Hematopoietic multipotent progenitor cell (in vitro differentiated cells): ENCODE measurements at places on chromosomes 4 and X.

- no peak for DNase-seq
These were observed 6.2 kb downstream of the PLAC8 start for GRCh38 chr4:83108101-83108861.

DNA sequence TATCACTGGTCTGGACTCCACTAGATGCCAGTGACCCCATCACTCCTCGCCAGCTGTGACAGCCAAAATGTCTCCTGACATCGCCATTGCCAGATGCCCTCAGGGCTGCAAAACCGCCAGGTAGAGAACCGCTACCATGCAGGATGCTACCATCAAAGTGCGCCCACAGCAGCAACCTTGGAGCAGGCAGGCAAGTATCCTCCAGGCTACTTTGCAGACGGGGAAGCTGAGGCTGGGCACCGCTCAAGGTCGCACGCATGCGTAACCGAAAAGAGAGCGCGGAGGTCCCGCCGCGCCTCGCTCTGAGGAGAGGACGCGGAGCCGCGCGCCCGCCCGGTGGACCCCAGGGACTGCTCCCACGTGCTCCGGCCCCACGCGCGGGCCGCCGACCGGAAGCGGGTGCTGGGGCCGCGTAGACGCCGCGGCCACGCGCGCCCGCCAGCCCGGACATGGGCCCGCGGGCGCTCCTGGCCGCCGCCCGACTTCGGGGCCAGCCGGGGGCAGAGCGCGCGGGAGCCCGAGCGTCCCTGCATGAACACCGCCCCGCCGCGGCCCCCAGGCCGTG is at the start of gene STS:
TSS of gene STS (plus strand) at position 300 of the 565 bp plus-strand sequence. CDS start 105,488 bp downstream, outside the sequence.
- DNase-seq = peak; percentile 32

DNA sequence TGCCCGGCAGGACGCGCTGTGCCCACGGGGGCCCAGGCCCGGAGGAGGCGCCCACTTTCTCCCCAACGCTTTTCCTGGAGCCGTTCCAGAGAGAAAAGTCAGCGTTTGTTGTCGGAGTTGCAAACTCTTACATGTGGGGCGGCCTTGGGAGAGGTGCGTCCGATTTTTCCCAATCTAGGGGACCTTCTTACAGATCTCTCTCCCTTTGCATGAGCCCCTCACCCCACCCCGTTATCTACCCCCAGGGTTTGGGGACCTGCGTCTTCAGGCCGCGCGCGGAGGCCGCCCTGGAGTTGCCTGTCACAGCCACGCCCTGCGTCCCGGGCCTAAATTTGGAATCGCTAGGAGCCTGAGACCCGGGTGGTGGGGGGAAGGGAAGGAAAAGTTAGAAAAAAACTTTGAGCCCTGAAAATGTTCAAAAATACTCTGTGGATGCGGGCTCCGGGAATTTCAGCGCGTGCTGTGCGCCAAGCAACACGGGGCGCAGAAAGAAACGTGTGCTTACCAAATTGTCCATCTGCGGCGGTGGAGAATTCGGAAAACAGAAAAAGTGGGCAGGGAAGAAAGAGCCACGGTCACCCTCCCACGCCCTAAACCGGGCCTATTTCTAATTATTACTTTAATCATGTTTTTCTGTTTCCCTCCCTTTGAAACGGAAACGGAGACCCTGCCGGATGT is 587 bp downstream of the CD99 start:
- no peak for DNase-seq

GRCh38 chr4:118760092-118760491 is 74.9 kb downstream of the METTL14 start:
- DNase-seq = no peak

DNA sequence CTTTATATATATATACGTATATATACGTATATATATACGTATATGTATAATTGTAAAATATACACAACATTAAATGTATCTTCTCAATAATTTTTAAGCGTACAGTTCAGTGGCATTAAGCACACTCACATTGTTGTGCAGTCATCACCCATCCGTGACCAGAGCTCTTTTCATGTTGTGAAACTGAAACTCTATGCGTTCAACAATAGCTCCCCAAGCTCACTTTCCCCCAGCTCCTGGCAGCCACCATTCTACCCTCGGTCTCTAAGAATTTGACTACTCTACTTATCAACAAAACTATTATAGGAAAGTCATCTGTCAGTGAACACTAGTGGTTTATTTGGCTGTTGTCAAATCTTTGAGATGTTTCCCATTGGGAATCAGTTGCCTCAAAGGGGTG is 621.8 kb upstream of the GALNT7 start:
- no peak for DNase-seq

DNA sequence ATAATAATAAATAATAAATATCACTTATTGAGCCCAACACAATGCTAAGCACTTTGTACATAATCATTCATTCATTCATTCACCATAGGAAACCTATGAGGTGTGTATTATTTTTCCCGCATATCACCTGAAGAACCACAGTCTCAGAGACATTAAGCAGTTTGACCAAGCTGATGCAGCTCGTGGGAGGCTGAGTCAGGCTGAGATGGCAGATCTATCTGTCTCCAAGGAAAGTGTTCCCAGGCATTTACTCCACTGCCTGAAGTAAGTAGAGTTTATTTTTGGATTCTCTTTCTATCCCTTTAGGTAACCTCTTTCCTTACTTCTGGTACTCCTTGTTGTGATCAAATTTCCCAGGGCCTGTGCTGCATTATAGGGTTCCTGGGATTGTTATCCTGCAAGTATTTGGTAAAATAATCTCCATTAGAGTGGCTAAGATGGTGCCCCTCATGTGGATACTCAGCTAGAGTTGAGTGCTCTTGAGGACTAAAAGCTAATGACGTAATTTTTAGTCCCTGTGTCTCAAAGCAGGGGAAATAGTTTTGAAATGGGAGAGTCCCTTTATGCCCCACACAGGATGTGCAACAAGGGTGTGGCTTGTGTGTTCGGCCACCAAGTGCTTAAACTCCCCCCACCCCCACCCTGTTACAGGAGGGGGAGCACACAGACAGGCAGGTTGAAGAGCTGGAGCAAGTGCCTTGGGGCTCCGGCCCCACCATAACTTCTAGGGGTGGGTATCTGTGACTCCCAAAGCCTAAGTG is 467.0 kb downstream of the STIM2 start:
- no peak for DNase-seq

DNA sequence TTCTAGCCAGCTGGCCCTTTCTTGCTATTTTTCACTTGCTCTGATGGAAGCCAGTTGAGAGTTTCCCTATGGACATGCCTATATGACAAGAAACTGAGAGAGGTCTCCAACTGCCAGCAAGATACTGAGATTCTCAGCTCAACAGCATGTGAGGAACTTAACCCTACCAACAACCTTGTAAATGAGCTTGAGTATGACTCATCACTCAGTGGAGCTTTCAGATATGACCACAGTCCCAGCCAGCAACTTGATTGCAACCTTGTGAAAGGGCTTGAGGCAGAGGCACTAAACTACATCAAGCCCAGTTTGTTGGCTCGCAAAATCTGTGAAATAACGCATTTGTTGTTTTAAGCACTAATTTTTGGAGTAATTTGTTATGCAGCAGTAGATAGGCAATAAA is 175.8 kb downstream of the COMMD8 start:
- no peak for DNase-seq

GRCh38 chrX:19332983-19333382 is 10.7 kb upstream of the PDHA1 start:
- DNase-seq = no peak

GRCh38 chr4:188941524-188942119 is 802.4 kb downstream of the TRIML1 start:
- no peak for DNase-seq

DNA sequence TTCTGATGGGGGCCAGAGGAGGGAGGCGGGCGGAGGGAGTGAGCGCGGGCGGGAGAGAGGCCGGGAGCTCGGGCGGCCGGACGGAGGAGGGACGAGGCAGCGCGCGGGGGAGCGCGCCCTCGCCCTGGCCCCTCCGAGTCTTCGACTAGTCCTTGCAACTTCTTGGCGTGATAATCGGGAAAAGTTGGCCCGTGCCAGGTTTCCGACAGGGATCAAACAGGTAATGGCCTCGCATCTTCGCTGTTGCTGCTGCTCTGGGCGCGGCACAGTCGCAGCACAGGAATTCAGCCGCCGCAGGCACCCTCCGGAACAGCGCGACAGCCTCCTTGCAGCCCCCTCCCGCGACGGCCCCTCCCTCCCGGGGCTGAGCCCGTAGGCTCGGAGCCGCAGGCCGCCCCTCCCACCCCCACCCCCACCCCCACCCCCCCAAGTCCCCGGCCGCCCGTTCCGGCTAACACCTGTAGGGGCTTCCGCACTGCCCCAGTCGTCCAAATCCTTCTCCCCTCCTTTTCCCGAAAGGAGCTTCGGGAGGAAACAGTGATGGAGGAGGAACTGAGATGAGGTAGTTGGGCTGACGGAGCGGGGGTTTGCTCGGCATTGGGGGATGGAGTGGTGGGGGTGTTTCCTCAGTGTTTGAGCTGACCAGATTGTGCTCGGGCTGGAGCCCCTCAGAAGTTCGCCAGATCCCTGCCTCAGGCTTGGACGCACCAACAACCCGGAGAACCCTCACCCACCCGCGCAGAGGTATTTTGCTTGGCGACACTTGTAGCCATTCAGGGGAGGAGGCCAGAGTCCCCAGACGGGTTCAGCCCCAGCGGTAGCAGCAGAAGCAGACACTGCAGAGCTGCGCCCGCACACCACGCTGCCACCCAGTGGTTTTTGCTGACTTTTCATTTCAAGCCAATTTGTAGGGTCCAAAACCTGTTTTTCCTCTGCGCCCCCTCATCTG is at the start of gene FGF13:
TSS of gene FGF13 (minus strand) at position 319 of the 949 bp plus-strand sequence. CDS start 714 bp downstream, outside the sequence.
- no peak for DNase-seq

- DNase-seq = no peak
These were observed 22.2 kb downstream of the RAB9A start for GRCh38 chrX:13711141-13711540.

GRCh38 chrX:155873188-155873587 is 8.0 kb upstream of the VAMP7 start:
- DNase-seq = no peak

- no peak for DNase-seq
These were observed 38.3 kb downstream of the RAPGEF2 start for GRCh38 chr4:159141193-159141592.

GRCh38 chr4:2837904-2838496 is 5.6 kb upstream of the ADD1 start:
- peak; percentile 93 for DNase-seq
